ENCODE measurements at places on chromosomes 5 and 9. TPM values are rescaled to one million over a fixed set of nuclear protein-coding genes. Genes with fewer than 3 reads are reported as not detected.

The UNC13B gene
- total RNA-seq, result 59.1 TPM

The ACOT12 gene
- 0.75 TPM for total RNA-seq

The OR1J1 gene
- total RNA-seq, result not detected

The TGFBR1 gene
- 69.2 TPM for total RNA-seq

The ORM2 gene
- 2.8 TPM for total RNA-seq

The FIBCD1 gene
- 6.0 TPM for total RNA-seq

The PRDM9 gene
- not detected for total RNA-seq

The CACFD1 gene
- 79.3 TPM for total RNA-seq
